ENCODE measurements at places on chromosomes 7 and 10.

DNA sequence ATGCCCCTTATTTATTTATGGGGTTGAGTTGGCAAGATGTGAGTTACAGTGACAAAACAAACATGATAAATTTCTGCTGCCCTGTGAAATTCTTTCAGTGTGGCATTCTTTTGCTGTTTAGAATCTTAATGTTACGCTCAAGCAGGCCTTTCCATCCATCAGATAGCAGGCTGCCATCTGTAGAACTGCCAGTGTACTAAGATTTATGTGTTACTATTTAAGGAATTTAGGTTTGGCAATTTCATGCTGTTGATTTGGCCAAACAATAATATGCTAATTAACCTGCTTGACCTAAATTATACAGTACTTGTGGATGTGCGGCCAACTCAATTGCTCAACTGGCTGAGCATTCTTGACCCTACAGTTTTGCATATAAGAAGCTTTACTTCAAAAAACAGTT is 477.7 kb upstream of the TPK1 start:
- no peak for DNase-seq

GRCh38 chr10:71996592-71997371 is 32.6 kb downstream of the CHST3 start:
- DNase-seq: no peak

DNA sequence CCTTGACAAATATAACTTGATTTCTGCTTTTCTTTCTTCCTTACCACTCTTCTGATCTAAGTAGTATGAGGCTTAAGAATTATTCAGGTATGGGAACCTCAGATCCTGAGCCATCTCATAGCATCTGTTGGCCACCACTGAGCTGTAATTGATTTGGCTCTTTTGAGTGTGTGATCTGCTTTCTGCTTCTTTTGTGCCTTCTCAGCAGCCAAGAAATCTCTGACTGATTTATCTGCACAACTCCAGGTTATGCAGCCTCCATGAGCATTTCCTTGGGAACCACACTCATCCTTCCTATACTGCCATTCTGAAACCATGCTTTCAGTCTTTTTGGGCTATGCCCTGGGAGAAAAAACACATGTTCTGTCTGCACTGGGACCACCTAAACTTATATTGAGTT is 178.0 kb upstream of the FAM3C start:
- DNase-seq: no peak

GRCh38 chr7:38360776-38361175 is 87.3 kb upstream of the TARP start:
- DNase-seq: no peak

DNA sequence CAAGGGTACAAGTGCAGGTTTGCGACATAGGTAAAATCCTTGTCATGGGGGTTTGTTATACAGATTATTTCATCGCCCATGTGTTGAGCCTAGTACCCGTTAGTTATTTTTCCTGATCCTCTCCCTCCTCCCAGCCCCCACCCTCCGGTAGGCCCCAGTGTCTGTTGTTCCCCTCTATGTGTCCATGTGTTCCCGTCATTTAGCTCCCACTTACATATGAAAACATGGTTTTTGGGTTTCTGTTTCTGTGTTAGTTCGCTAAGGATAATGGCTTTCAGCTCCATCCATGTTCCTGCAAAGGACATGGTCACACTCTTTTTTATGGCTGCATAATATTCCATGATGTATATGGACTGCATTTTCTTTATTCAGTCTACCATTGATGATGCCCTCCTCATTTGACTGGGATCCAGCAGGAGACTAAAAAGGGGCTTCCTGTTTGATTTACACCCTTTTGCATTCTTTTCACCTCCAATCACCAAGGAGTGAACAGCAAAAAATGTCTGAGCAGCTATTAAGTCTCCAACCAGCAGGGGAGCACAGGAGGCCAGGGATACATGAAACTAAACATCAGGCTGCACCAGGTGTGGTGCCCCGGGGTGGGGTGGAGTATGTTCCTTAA is 188.2 kb downstream of the SKIDA1 start:
- no peak for DNase-seq

- no peak for DNase-seq
Measured at GRCh38 chr10:119619215-119619614, 22.5 kb upstream of the TIAL1 start.

DNA sequence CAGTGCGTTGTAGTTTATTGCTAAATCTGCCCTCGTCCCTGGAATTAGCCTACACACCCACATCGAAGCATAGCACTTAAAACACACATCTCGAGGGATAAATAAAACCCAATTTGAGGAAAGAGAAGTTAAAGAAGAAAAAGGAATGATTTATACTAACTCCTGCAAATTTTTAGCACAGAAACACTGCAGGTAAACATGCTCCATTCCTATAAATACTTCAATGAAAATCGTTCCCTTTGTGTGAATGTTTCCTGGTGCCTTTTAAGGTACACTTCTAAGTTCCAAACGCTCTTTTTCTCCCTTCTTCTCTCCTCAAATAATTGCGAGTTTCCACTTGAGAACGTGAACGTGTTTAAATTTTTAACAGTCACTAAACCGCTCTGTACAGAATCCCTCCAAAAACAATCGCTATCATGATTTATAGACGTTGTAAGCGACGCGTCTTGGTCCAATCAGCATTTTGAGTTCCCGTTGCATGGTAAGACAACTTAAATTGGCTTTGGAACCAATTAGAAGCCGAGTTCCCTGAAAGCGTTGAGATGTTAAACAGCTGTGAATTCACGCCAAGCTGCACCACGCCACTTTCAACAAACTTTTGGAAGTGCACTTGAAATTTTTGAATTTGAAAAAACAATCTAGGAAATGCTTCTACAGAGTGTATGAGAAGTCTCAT is 12.5 kb upstream of the EBLN1 start:
- DNase-seq: peak; percentile 83

DNA sequence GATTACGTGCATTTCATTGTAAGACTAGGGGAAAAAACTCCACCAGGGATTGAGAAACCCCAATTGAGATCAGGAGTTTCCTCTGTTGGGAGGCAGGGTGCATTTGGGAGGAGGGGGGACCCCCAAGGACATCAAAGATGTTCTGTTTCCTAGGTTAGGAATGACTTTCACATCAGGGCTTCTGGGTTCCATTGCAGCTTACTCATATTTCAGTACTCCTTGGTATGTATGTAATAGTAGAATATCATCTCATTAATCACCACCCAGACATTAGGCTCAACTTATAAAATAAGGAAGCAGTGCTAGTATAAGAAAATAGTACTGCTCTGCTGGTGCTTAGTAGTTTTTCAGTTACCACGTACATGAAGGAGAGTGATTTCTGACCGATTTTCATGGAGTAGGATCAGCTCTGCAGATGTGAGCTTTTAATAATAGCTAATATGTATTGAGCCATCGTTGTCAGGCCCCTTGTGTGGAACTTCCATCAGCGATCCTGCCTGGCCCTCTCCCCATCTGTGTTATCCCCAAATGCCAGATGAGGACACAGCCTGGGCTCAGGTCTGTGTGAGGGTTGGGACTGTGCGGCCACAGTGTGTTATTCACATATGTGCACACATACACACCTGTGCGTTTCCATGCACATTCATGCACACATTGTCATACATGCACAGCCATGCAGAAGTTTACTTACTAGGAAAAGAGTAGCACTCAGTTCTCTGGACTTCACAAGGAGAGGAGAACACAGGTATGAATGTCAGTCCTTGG is 23.5 kb downstream of the UPP1 start:
- DNase-seq: no peak

DNA sequence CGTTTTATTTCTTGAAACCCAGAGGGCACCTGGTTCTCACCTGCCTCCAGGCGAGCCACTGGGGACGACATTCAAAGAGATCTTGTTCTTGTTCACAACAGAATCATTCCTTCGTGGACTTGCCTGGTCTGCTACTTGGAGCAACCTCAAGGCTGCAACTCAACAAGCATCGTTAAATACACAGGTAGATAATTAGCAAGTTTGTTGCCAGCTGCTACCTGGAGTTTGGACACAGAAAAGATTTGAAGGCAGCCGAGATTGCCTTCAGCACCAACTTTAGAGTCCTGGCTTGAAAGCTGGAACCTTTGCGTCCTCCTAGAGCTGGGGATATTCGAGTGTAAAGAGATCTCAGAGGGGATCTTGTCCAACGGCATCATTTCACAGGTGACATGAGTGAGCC is 89.6 kb upstream of the C7orf33 start:
- DNase-seq: no peak

DNA sequence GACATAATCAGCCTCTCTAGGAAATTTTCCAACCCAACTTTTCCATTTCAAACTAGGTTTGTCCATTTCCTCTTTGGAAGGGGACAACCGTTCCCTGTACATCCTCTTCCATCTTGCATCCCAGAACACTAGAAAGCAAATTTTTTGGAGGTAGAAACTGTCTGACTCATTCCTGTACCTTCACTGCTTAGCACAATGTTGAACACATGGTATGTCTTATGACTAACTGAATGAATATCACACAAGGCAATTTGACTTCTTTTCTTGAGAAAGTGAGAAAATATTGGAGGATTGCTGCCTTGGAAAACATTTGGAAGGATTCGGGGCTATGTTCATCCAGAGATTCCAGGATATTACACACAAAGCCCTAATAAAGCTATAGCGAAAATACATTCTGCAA is 289.1 kb downstream of the FGFR2 start:
- no peak for DNase-seq

DNA sequence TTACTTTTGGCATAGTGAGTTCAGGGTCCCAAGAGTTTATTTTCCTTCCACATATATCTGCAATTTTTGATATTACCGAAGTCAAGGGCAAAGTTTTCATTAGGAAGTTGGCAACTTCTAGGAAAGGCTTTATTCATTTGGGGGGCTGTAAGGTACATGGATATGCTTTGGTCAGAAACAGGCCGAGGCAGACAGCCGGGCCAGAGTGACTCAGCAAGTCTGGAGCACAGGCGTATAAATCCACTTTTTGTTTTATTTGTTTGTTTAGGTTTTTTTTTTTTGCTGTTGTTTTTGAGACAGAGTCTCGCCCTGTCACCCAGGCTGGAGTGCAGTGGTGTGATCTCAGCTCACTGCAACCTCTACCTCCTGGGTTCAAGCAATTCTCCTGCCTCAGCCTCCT is 3.7 kb downstream of the ZNF680 start:
- DNase-seq: no peak

- DNase-seq: no peak
Measured at GRCh38 chr10:68154211-68154497, 44.9 kb downstream of the MYPN start.

GRCh38 chr10:133528845-133529575 is 1.8 kb downstream of the CYP2E1 start:
- no peak for DNase-seq

DNA sequence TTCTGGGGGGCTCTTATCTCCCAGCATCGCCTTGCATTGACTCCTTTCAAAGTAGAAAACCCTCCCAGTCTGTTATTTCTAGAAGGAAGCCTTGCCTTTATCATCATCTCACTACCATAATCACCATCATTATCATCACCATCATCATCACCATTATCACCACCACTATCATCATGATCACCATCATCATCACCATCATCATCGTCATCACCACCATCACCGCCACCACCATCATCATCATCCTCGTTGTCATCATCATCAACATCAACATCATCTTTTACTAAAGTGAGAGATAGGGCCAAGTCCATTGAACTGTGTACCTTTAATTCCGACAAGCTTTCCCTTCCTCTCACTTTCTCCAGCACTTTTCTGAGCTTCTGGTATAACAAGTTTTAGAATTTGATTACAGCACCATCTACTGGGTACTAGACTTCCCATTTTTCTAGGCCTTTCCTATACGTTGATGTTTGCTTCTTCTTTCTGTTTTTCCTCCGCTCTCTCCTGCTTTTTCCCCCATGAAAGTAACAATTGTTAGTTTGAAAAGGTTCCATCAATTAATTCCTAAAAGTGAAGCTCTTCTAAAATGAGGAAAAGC is 226.4 kb downstream of the BUB3 start:
- peak; percentile 36 for DNase-seq

GRCh38 chr7:115707258-115708012 is 323.1 kb downstream of the TFEC start:
- peak; percentile 52 for DNase-seq

GRCh38 chr10:86064219-86064618 is 302.4 kb downstream of the GRID1 start:
- no peak for DNase-seq

GRCh38 chr7:37039131-37039749 is 314.9 kb upstream of the AOAH start:
- no peak for DNase-seq

- no peak for DNase-seq
Measured at GRCh38 chr7:149622444-149623210, 125.0 kb upstream of the ZNF746 start.

DNA sequence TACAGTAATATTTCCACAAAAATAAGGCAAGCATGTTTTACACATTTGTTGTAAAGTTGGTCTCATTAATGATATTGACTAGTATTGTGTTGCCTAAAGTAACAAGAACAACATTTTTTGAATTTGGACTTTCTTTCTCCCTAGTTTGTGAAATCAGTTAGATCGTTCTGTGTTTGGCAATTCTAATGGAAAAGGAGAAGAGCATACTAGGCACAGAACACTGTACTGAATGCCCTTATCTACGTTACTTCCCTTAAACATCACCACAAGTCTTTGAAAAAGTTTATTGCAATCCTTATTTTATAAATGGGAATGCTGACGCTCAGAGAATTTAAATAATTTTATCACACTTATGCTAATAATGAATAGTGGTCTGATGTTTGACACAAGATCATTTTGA is 372.2 kb downstream of the EXOC4 start:
- DNase-seq: no peak
